ENCODE measurements at places on chromosomes 13 and 19. TPM values are rescaled to one million over a fixed set of nuclear protein-coding genes. Genes with fewer than 3 reads are reported as not detected.

DNA sequence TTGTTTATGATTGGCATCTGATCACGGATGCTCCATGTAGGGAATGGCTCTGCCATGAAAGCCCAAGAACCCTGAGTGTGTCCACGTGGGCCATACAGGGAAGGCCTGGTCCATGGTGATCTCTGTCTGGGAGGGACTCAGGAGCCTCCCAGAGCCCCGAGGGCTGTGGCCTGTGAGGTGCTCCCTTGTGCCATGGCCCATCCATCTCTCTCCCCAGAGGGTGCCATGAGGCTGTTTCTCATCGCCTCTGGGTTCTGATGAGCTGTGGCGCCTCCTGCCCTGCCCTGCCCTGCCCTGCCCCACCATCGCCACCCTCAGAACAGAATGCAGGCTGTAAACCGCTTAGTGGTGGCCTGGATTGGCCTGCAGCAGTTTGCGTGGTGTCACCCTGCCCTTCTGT, 83.1 kb downstream of the ATP11A start:
- H3K4me3 ChIP-seq, result no peak overlapping the region
- H3K27me3 ChIP-seq, result no peaks in the 10 kb centered on the region
- H3K36me3 ChIP-seq, result peaks cover 2% of the 10 kb centered on the region
- H3K4me1 ChIP-seq, result peaks cover 13% of the 10 kb centered on the region
- H3K27ac ChIP-seq, result no peak overlapping the region

GRCh38 chr13:40275636-40276035, 390.8 kb downstream of the FOXO1 start:
- peaks cover 23% of the 10 kb centered on the region for H3K4me1 ChIP-seq
- no peaks in the 10 kb centered on the region for H3K36me3 ChIP-seq
- H3K27ac ChIP-seq, result no peak overlapping the region
- no peaks in the 10 kb centered on the region for H3K27me3 ChIP-seq

- DNase-seq, result no peak
- H3K27me3 ChIP-seq, result peaks cover 4% of the 10 kb centered on the region
- no peak overlapping the region for H3K27ac ChIP-seq
- H3K4me1 ChIP-seq, result no peaks in the 10 kb centered on the region
- no peaks in the 10 kb centered on the region for H3K36me3 ChIP-seq
- no peak overlapping the region for H3K4me3 ChIP-seq
Measured at GRCh38 chr13:31930490-31930889, 101.1 kb upstream of the FRY start.

GRCh38 chr13:35764326-35765015, 288.0 kb upstream of the MAB21L1 start:
- H3K27me3 ChIP-seq, result no peaks in the 10 kb centered on the region
- DNase-seq, result no peak
- H3K36me3 ChIP-seq, result no peaks in the 10 kb centered on the region
- H3K27ac ChIP-seq, result no peak overlapping the region
- H3K4me3 ChIP-seq, result no peak overlapping the region

DNA sequence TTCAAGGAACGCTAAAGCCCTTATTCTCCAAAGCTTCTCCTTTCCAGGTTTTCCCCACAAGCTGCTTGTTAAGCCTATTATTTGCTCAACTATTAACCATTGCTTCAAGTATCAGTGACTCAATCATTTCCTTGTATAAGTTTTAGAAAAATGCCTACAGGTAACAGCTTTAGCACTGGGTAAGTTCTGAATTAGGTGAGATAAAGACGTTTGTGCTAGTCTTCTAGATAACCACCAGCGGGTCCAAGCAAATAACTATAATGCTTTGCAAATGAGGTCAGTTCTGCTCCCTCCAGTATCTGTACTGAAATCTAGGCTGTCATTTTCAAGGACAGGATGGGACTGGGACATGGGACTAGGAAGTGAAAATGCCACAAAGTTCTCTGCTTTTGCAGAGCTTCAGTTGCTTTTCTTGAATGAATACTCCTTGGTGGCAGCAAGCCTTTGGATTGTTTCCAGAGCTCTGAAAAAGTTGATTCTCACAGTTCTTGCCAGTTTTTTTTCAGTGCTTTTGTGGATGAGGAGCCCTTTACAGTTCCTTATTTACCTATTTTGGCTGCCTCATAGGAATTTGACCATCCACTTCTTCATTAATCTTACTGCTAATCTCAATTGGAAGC, 1487.7 kb downstream of the EFNB2 start:
- no peak for DNase-seq
- no peaks in the 10 kb centered on the region for H3K4me1 ChIP-seq
- H3K27ac ChIP-seq, result no peak overlapping the region
- no peak overlapping the region for H3K4me3 ChIP-seq

DNA sequence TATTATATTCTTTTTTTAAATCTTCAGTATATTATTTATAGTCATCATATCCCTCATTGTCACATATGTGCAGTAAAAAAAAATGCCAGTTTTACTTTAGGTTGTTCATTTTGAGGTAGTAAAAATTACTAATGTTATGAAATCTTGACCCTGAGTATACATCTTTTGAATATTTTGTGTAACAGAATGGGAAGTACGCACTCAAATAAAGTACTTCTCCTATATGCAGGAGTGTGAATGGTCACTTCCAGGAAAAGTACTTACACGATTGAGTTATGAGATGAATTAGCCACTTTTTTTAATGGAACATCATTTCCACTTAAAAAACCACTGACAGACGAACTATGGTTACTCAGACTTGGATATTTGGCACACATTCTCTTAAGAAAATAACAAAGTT, 58.5 kb downstream of the C13orf42 start:
- no peaks in the 10 kb centered on the region for H3K27me3 ChIP-seq
- H3K27ac ChIP-seq, result no peak overlapping the region
- no peak for DNase-seq
- H3K4me1 ChIP-seq, result no peaks in the 10 kb centered on the region

Gene PGLYRP2
- total RNA-seq, result 0.07 TPM

Gene ADAMTSL5
- total RNA-seq, result 1.6 TPM

Gene SMIM24
- total RNA-seq, result not detected

Gene PSG1
- total RNA-seq, result not detected

All from activated naive CD4-positive, alpha-beta T cell treated with anti-CD3 and anti-CD28 coated beads for 36 hours (primary cell).